ENCODE measurements at places on chromosomes 6 and 20.

GRCh38 chr6:147935656-147936055, 407.0 kb upstream of the SASH1 start:
- DNase-seq, result no peak

DNA sequence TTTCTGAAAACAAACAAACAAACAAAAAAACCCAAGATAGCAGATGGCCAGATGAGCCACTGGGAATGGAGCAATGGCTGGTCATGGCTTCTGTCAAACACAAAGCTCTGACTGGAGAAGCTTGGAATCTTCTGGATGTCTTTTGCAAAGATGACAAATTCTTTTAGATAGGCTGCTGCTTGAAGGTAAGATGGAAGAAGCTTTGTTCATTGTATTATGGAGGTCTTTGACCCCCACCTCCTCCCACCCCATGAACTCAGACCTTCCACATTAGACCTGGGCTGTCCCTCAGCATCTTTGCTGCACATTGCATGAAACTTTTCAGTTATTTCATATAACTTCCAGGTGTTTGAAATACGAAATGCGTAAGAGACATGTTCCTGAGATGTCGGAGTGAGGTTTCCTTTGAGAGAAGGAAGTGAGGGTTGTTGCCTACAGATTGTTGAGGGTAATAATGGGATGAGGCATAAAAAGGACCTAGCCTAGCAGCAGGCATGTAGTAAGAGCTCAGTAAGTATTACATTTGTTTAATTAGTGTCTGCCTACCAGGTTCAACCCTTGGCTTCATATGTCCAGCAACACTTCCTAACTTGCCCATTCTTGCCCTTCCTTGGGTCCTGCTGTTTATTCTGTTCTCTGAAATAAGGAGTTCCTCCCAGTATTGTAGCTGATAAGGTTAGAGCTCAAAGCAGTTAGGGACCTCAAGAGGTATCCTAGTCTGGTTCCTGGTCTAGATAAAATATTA, 51.4 kb upstream of the IER3 start:
- DNase-seq, result no peak

DNA sequence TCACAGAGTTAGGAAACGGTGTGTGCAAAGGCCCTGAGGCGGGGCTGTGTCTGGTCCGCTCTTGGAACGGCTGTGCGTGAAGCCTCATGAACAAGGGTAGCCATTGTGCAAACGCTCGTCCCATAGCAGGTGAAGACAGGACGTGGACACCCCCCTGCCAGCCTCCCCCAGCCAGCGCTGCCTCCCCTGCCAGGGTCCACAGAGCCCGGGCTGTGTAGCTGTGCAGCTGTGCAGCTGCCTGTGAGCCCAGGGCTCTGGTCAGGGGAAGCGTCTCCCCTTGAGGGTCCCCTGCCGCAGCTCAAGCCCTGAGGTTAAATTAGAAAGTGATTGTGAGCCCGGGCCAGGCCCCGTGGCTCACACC, 139.4 kb downstream of the TAF4 start:
- DNase-seq, result no peak

GRCh38 chr6:370555-370954, 21.0 kb upstream of the IRF4 start:
- no peak for DNase-seq

DNA sequence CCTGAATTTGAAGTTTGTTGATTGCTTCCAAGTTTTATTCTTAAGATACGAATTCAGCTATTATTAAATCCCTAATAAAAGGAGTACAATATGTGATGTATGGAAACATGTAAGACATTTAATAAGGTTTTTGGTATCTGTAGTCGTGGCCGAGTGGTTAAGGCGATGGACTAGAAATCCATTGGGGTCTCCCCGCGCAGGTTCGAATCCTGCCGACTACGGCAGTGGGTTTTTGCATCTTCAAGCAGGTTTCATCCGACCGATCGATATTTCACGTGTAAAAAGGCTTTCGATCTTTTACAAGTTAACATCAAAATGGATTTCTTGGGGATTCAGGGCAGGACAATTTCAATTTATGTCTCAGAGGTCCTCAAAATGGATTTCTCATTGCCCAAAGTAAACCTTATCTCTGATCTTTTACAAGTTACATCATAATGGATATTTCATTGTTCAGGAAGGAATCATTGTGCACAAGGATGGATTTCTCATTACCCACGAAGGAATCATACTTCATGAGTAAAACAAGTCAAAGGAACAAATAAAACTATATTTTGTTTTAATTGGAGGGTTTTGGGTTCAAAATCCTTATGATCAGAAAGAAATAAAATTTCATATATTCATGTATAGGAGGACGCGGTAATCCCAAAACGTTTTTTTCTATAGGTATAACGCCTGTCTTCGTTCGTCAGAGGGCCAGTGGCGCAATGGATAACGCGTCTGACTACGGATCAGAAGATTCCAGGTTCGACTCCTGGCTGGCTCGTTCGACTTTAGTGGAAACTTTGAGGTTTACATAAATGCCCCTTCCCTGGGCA, 37.3 kb upstream of the BTN3A2 start:
- DNase-seq, result no peak

- no peak for DNase-seq
Measured at GRCh38 chr20:14033310-14033709, 38.0 kb downstream of the MACROD2 start.

DNA sequence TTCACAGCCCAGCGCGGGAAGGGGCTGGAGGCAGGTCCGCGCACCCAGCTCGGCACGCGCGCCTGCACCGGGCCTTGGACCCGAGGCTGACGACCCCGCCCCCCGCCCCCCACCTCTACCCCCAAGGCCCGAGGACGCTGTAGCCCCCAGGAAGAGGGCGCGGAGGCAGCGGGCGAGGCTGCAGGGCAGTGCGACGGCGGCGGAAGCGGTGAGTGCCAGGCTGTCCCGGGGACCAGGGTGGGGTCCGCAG, 1.2 kb downstream of the LIME1 start:
- DNase-seq, result no peak

DNA sequence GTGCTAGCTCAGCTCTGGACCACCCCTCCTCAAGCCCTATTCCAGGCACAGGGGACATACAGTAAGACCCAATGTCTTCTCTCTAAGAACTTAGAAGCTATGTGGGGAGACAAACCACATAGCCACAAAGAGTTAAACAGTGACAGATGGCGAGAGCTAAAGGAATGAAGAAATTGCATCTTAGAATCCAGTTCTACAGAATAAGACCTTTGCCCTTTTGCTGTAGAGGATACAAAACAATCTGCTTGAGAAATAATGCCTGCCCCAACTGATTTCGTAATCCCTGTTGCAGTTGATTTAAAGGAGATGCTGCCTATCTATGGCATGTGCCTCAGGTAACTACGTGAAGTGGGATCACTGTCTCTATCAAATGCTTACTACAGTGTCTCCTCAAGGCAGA, 31.2 kb downstream of the TNFRSF21 start:
- no peak for DNase-seq

GRCh38 chr6:144160431-144161005, 10.2 kb downstream of the STX11 start:
- DNase-seq, result no peak

DNA sequence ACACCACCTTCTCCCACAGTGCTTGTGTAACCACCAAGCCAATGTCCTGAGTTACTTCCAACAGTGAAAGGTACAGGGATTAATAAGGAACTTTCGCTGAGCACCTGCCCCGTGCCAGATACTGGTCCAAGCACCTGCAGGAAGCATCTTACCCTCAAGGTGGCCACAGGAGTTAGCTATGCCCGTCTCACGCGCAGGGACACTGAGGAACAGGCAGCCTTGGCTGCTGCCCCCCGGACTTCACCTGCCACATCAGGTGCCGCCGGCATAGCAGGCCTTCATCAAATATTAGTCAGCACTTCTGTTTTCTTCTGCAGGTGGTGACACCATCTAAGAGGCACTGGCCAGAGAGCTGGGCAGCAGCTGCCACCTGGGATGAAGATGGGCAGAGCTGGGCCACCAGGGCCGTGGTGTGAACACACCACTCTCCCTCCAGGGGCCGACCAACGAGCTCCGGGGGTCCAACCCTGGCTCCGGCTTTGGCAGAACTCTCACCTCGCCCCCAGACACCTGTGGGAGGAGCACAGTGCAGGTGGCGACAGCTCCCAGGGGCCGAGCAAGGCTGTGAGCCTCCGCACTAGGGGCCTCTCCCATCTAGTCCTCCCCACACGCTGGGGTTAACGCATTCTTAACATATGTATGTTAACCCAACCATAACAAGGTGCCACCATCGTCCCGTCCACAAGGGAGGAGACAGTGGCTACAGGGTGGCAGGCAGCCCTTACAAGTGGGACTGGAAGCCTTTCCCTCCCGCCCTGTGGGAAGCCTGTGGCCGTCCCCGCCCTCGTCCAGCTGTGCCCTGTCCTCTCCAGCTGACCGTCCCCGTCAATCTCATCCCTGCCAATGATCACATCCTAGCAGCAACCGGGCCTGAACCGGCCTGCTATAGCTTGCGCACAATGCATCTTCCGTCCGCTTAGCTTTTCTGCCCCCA, 2.9 kb upstream of the PPDPF start:
- DNase-seq, result no peak

- DNase-seq, result no peak
Measured at GRCh38 chr6:24207413-24207812, 81.4 kb downstream of the NRSN1 start.

DNA sequence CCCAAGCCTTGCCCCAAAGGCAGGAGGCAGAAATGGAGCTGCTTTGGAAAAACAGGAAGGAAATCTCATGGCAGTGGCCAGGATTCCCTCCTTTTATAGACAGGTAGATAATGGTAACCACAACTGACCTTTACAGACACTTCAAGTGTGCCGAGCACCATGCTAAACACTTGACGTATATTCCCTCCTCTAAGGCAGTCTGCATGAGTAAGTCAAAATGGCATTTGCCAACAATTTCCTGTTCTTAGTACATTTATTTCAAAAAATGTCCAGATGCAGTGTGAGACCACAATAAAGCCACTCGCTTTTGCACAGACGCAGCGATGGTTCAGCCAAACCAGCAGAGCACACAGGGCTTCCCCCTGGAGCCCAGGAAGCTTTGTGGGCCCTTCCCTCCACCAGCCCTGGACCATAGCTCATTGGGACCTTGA, 16.5 kb upstream of the GPR6 start:
- no peak for DNase-seq

- no peak for DNase-seq
Measured at GRCh38 chr6:161216616-161217205, 57.1 kb downstream of the AGPAT4 start.
